Myocyte (in vitro differentiated cells): ENCODE measurements at places on chromosomes 4 and X. TPM values are rescaled to one million over a fixed set of nuclear protein-coding genes. Genes with fewer than 3 reads are reported as not detected.

TMPRSS11B gene
- total RNA-seq, result not detected in 2 replicates

LSM6 gene
- total RNA-seq, result 21.0 and 29.3 TPM in 2 replicates

HTRA3 gene
- total RNA-seq, result 35.0 and 49.3 TPM in 2 replicates

GRIA3 gene
- total RNA-seq, result not detected in 2 replicates

TDO2 gene
- 0.99 and 3.1 TPM in 2 replicates for total RNA-seq

ATOH1 gene
- not detected in 2 replicates for total RNA-seq

ALAS2 gene
- total RNA-seq, result not detected in 2 replicates

IL2RG gene
- 3.4 and 12.2 TPM in 2 replicates for total RNA-seq

FHDC1 gene
- total RNA-seq, result 0.72 and 0.73 TPM in 2 replicates

UGT2B15 gene
- not detected in 2 replicates for total RNA-seq

TAF7L gene
- total RNA-seq, result 0.08 TPM in 1 of 2 replicates, not detected in the other

WDFY3 gene
- 46.3 and 69.6 TPM in 2 replicates for total RNA-seq

DUX4 gene
- total RNA-seq, result not detected in 2 replicates

VCX3A gene
- total RNA-seq, result not detected in 2 replicates

ARMCX1 gene
- total RNA-seq, result 101 and 135 TPM in 2 replicates

BTK gene
- not detected in 2 replicates for total RNA-seq

ADGRA3 gene
- 40.8 and 53.2 TPM in 2 replicates for total RNA-seq

PPEF1 gene
- 1.0 and 1.2 TPM in 2 replicates for total RNA-seq

SPANXB1 gene
- total RNA-seq, result not detected in 2 replicates

CLIC2 gene
- 0.05 and 0.62 TPM in 2 replicates for total RNA-seq

MAGIX gene
- 4.8 and 6.6 TPM in 2 replicates for total RNA-seq

CD99L2 gene
- 49.5 and 50.5 TPM in 2 replicates for total RNA-seq

MAGEE1 gene
- 0.91 and 1.6 TPM in 2 replicates for total RNA-seq

MAGED4 gene
- total RNA-seq, result 1.8 and 18.1 TPM in 2 replicates

RNF128 gene
- 0.53 and 1.4 TPM in 2 replicates for total RNA-seq

ZNF630 gene
- 1.5 and 2.2 TPM in 2 replicates for total RNA-seq

MAGEB1 gene
- not detected in 2 replicates for total RNA-seq

TMEM47 gene
- total RNA-seq, result 69.2 and 81.1 TPM in 2 replicates

TMPRSS11A gene
- not detected in 2 replicates for total RNA-seq
